ENCODE measurements at places on chromosomes 3 and 15.

DNA sequence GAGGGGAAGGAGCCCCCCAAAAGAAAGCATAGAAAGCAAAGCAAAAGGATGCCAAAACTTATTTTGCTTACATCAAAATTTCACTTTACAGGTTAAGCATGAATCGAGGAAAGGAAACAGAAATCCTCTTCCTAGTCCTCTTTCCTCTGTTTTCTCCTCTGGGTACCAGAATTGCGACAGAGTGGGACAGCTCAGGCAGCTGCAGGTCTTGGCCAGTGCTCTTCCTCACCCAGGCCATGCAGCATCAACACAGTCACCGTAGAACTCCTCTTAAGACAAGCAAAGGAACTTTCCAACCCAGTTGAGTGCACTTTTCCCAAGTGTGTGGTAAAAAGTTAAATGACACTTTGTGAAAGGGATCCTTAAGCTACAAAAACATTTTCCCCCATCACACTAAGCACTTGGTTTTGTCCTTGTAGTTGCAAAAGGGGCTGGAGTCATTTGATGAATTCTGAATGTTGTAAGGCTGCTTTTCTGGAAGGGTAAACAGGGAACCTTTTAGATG is 45.9 kb upstream of the MEX3B start:
- DNase-seq: no peak

GRCh38 chr3:141392897-141393734 is 24.8 kb downstream of the ZBTB38 start:
- DNase-seq: no peak

DNA sequence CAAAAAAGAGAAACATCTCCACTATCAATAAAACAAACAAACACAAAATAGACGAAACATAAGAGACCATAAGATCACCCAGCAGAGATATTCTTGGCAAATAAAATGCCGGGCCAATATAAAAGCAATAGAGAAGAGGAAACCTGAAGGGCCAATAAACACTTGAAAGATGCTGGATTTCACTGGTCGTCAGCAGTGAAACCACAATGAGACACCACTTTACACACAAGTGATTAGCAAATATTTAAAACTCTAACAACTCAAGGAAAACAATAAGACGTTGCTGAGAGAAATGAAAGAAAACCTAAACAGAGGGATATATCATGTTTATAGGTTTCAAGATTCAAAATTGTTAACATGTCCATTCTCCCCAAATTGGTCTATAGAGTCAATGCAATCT is 148.5 kb downstream of the WDR76 start:
- no peak for DNase-seq

DNA sequence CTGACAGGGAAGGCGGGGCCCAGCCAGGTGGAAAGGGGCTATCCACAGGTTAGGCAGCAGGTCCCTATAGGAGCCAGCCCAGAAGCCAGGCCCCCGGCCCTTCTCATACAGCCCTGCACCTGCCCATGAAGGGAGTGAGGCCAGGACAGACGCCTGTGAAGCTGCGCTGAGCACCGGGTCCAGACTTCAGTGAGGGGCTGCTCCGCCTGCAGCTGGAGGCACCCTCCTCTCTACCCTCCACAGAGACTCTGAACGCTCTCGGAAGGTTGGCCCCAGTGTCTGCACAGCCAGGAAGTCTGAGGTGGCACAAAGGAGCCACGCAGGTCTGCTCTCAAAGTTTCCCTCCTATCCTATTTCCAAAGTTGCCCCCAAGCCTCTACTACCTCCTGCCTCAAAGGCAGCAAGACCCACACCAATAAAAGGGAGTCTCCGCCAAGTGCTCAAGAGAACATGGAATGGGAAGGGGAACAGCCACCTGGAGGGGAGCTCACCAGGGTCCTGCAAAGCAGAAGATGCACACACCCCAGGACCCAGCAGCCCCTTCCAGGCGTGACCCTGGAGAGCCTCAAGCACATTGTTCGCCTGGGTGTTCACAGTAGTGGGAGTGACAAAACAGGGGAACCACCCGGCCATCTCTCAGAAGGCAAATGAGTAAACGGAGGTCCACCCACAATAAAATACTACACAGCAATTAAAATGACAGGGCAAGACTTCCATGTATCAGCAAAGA is 19.5 kb downstream of the XXYLT1 start:
- DNase-seq: no peak

DNA sequence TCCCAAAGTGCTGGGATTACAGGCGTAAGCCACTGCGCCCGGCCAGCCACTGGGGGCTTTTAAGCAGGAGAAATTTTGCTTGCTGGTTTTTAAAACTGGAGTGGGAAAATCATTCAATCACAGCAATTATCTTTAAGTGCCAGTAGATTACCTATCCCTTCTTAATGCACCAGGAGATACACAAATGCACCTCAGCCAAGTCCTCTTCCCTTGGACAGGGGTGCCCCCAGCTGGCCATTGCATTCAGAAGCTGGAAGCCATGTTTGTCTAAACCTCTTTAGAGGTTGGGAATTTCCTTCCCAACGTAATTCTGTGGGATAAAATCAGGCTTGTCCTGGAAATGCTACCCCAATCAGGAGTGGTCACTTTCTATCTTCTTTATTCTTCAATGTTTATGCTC is 26.6 kb downstream of the MIX23 start:
- DNase-seq: peak; percentile 3

GRCh38 chr3:151925419-151925818 is 52.0 kb downstream of the SUCNR1 start:
- no peak for DNase-seq
